ENCODE measurements at places on chromosomes 7 and 10. TPM values are rescaled to one million over a fixed set of nuclear protein-coding genes. Genes with fewer than 3 reads are reported as not detected.

The CRYGN gene
- 1.0 TPM for total RNA-seq

The SPDYE6 gene
- not detected for total RNA-seq

The ADRB1 gene
- total RNA-seq: 0.17 TPM

The GIMAP6 gene
- not detected for total RNA-seq

GRCh38 chr7:23213755-23214154 is 31.9 kb downstream of the NUP42 start:
- no peak for DNase-seq

DNA sequence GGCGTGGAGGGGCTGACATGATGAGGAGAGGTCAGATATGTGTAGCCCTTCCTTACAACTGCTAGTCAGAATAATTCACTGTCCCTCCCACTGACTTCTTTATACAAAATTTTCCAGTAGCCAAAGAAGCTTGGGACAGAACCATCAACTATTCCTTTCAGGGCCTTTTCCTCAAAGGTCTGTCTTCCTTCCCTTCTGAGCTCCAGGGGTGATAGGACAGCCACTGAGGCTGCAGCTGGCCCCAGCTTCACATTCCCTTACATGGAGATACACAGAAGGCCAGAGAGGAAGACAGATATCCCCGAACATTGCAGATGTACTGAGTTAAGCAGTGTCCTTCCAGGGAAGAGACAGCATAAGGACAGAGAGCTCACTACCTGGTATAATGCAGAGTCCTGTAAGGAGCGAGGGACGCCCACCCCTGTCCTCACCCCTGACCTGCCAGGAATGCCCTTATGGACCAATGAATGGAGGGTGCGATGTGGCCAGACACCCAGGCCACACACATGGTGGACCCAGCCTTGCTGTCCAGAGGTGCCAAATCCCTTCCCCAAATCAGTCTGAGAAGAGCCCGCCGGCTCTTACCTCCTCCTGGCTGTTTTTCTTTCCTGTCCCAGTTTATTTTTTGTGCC is 754.7 kb downstream of the GRID1 start:
- DNase-seq: peak; percentile 7

DNA sequence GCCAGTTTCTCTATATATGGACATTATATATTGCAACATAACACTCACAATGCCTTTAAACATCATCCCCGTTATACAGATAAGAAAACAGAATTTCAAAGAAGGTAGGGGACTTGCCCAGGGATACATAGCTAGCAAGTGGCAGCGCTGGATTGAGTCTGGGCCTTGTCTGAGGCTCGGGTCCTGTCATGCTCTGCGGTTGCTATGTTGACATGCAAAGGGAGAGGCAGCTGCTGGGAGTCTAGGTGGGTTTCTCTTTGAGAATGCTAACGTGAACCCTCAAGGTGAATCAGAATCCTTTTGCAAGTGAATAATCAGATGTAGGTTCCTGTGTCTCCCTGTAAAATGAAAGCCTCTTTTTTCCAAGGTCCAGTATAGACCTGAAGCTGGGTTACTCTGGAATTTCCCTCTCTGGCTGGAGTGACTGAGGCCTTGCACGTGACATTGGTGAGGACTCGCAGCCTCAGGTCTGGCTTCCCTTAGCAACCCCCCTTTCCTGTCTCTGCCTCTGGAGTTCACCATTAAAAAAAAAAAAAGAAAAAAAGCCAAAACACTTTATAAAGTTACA is 38.9 kb downstream of the TCF7L2 start:
- DNase-seq: no peak

GRCh38 chr10:13632884-13633440 is 46.2 kb downstream of the PRPF18 start:
- DNase-seq: no peak

DNA sequence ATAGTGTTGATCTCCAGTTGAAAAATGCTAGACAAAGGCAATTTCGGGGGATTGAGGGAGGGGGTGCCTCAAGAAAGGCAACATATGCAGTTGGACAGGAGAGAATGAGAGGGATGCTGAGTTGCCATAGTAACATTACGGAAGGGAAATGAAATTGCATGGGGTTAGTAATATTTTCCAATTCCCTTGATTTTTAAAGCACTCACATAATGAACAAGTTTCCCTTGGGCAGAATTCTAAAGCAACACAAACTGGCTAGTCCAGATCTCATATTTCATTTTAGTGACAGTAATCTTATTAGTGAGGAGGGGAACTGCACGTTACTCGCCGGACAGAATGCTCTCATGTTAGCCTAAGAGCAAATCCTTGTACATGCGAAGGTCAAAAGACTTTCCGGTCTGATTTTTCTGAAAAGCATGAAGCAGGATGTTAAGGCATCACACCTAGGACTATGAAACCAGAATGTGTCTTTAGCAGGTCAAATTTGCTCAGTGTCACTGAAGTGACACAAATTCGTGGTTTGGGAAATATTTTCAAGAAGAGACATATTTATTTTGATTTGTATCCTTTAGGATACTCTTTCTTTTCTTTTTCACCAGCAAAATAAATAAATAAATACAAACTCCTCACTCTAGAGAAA is 165.5 kb downstream of the ANK3 start:
- no peak for DNase-seq

DNA sequence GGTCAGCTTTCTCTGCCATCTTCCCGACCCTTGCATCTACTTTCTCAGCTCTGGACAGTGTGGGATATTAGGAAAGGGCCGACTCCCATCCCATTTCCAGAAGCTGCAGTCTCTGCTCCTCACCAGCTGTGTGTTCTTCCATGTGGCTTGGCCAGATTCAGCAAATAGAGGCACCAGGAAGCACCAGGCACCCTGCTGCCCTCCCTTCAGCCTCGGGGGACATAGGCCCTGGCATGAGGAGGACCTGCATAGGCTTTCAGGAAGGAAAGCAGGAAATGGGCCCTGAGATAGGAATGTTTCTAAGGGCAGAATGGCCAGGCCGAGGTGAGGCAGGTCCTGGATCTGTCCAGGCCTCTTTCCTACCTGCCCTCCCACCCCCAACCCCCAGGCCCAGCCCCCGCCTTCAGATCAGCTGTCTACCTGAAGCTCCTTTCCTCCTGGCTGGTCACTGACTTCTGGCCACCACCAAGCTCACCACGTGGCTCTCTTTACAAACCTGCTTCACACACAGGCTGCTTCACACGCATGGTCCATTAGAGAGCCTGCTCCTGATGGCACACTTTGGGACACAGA is 27.5 kb upstream of the PURB start:
- DNase-seq: no peak

GRCh38 chr10:58996866-58997265 is 179.6 kb upstream of the PHYHIPL start:
- DNase-seq: no peak

DNA sequence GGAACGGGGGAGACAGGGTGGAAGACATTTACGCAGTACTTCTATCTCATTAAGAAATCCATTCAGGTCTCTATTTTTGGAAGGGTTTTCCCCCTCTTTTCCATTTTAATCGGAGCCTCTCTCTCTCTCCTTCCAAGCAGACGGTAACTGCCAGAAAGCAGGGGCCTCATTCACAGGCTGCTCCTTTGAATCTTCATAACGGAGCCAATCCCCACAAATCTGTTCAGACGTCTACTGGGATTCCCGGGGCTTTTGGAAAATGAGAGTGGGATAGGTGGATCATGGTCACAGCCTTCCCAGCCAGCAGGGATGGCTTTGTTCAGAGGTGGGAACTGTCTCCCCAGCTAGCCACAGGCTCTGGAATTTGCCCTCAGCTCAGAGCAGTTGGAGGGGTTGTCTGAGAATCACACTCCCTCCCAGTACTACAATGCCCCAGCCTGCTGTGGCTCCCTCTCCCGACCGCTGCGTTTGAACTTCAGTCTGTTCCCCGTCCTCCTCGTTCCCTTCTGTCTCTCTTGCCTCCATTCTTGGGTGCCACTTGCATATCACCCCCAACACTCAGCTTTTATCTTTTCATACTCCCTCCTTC is 413.6 kb downstream of the PLXNA4 start:
- DNase-seq: no peak

DNA sequence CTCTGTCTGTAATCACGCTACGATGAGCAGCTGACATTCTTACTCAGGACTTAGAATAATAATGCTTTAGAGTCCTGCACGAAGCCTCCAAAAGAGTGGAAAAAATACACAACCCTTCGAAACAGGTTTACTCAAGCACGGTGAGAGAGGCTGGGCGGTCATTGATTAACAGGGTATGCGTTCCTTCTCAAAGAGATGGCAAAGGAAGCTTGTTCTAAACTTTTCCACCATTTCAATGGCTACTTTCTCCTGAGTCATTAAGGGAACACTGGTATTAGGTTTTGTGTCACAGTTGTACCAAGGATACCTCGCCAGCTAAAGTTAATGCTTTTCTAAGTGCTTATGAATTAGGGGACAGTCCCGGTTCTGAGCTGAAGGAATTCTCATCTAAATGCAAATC is 141.9 kb upstream of the RHEB start:
- DNase-seq: no peak

- peak; percentile 91 for DNase-seq
These were observed at the start of gene EBF3 for GRCh38 chr10:129963641-129964501. TSS of gene EBF3 (minus strand) at chr10:129964274. CDS start at chr10:129963768, 506 bp downstream.

DNA sequence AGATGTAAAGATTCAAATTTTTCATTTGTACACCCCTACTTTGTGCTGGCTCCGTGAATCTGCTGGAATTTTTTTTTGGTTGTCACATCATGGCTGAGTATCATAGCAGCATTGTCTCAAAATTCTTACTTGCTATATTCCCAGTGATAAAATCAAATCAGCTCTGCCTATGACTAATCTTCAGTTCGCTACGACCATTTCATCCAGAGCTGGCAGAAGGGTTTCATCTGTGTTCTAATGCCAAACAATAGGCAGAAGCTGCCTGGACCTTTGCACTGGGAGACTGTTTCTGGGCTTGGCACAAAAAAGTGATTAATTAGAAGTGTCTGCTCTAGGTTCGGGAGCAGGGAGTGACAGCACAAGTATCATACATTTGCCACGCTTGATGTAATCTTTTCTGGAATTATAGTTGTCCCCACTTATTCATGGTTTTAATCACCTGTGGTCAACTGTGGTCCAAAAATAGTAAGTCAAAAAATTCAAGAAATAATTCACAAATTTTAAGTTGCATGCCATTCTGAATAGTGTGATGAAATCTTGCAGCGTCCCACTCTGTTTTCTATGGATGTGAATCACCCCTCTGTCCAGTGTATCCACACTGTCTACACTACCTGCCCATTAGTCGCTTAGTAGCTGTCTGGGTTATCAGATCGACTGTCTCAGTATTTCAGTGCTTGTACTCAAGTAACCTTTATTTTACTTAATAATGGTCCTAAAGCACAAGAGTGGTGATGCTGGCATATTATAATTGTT is 120.5 kb upstream of the IMMP2L start:
- DNase-seq: no peak

- DNase-seq: no peak
These were observed 39.8 kb downstream of the CFAP58 start for GRCh38 chr10:104393387-104393786.

- DNase-seq: no peak
These were observed 109.4 kb downstream of the CDK14 start for GRCh38 chr7:90705391-90706071.

- no peak for DNase-seq
These were observed 27.2 kb downstream of the GTF2IRD1 start for GRCh38 chr7:74480861-74481417.

- no peak for DNase-seq
These were observed 6.5 kb downstream of the ZSWIM8 start for GRCh38 chr10:73791871-73792400.

DNA sequence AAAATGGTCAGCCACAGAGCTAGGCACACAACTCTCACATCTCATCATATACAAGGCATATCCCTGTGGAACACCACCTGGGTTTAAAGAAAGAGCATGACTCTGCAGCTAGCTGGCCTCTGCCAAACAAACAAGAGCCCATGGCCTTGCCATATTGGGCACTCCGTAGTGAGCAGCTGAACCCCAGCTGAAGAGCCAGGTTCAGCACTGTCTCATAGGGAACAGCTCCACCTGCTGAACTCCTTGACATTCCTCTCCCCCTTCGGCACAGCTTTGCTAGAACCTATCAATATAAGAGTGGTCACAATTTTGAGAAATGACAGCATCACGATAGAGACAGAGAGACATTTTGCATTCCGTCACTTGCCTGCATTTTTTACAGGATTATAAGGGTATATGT is 20.0 kb downstream of the SORCS1 start:
- peak; percentile 53 for DNase-seq

DNA sequence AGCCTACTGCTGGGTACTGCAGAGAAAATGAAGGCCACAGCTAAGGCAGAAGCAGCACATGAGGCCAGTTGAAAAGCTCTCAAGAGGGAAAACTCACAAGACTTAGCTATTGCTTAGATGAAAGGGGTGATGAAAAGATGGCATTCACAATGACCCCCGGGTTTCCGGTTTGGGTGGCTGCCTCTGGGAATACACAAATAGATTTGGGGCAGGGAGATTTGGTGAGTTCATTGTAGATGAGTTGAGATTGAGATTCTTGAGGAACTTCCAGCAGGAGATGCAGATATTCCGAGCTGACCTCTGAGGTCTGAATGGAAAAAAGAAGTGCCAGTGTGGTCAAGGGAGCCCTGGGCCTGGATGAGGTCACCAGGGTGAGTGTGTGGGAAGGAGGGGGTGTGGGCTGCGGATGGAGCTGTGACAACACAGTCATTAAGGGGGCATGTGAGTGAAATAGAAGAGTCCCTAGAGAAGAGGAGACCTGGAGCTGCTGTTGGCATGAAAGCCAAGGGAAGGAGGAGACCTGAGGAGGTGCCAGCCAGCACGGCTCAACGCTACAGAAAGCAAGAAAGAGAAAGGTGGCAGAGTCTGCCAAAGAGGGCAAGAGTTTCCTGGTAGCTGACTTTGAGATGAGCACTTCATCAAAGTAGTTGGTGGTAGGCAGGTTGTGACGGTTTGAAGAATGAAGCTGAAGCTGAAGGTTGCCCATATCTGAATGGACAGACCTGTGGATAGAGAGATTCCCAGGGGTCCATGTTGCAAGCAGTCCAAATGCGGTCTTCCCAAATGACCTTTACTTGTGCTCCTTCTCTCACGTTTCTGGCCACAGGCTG is 43.7 kb downstream of the HIF1AN start:
- no peak for DNase-seq

DNA sequence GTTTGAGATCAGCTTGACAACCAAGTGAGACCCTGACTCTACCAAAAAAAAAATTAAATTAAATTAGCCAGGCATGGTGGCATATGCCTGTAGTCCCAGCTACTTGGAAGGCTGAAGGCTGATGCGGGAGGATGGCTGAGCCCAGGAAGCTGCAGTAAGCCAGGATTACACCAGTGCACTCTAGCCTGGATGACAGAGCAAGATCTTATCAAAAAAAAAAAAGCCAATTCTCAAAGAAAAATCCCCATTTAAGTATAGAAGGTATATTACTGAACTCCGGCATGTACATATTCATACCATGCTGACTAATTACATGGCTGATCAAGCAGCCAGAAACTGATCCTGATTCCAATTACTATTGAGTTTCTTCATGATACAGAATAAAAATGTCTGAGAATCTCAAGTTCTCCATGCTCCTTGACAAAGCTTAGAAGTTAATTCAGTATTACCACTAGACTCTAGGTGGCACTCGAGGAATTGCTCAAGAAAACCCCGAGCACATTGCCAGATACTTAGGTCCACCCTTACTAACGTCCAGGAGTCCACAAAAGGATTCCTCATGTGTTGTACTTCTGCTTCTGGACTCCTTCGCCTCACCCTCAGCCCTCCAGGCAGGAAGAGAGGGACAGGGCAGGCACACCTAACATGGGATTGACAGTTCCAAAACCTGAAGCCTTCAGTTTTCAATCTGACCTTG is 148.9 kb downstream of the PARD3 start:
- DNase-seq: no peak

GRCh38 chr10:11208908-11209829 is 191.5 kb downstream of the CELF2 start:
- no peak for DNase-seq

Data from H1 (cell line).